Effector memory CD8-positive, alpha-beta T cell (primary cell): ENCODE measurements at places on chromosomes 16 and 17.

- no peak for DNase-seq
Observed at GRCh38 chr16:66468321-66468965, 41.3 kb downstream of the BEAN1 start.

GRCh38 chr16:27967169-27967568 is 96.3 kb downstream of the GSG1L start:
- DNase-seq = no peak

DNA sequence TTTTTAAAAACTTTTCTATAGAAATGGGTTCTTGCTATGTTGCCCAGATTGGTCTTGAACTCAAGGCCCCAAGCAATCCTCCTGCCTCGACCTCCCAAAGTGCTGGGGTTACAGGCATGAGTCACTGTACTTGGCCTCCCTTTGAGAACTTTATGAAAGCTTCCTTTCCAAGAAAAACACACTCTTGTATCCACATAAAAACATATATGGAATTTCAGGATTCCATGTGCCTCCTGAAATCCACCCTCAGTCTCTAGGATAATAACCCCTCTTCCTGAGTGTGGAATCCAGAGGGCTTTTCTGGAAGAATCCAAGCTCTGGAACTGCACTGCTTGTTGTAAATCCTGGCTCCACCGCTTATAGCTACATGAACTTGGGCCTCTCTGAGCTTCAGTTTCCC is 53.2 kb upstream of the MRTFB start:
- DNase-seq = no peak

- no peak for DNase-seq
Observed at GRCh38 chr17:17228521-17229279, 8.3 kb downstream of the FLCN start.

- DNase-seq = no peak
Observed at GRCh38 chr17:55327225-55328088, 62.7 kb downstream of the HLF start.

DNA sequence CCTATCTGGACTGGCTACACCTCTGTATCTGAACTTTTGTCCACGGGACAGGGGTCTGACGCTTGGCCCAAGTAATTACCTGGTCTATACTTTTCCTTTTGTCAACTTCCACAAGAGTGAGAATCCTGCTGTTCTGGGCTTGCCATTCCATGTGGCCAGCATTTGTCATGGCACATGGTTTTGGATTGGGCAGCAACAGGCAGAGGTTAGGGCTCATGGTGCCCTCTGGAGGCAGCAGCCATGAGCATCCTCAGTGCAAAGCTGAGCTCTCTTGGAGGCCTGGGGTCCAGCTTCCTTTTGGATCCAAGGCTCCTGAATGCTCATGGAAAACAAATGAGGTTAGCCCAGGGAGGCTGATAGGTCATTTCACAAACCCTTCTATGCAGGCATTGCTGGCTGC is 7.5 kb upstream of the EDC4 start:
- no peak for DNase-seq

DNA sequence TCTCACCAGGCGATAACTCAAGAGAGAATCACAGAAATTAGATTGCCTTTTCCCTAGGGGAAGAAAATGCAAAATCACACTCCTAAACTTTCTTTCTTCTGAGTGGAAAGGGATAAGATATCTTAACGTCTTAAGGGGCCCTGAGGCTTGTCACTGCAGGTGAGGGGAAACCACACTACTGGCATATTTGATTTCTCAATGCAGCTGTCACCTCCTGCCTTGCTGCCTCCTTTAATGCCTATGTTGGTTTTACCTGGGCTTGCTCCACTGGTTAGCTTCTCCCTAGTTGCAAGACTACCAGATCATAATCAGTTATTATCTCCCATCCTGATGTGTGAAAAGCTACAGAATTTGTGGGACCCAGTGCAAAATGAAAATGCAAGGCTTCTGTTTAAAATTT is 4.5 kb upstream of the HERPUD1 start:
- no peak for DNase-seq
